ENCODE measurements at places on chromosomes 5 and 9.

GRCh38 chr9:82196622-82197441 lies 208.3 kb downstream of the SPATA31D1 start:
- no peak for DNase-seq

DNA sequence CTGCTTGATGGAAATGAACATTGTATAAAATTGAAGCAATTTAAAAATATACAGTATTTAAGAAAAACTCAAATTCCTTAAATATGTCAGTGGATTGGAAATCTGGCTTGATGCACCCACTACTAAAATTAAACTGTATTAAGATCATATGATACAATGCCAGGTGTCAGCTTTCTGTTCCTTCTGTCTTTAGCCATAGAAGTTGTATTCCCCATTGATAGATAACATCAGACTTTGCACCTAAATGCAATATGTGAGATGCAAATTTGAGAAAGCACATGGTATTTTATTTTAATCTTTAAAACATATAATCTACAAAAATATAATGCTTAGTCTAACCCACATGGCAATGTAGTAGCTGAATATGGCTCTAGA lies 697.4 kb upstream of the WWC1 start:
- DNase-seq, result no peak

DNA sequence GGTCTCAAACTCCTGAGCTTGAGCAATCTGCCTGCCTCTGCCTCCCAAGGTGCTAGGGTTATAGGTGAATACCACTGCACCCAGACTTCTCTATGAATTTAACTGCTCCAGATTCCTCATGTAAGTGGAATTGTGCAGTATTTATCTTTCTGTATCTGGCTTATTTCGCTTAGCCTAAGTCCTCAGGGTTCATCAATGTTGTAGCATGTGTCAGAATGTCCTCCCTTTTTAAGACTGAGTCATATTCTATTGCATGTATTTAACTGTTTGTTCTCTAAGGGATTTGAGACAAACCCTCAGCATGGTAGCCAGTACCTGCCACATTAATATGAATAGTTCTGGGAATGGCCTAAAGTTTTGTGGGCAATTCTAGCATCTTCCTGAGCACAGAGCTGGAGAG lies 53.9 kb upstream of the TUT7 start:
- DNase-seq, result peak; percentile 32

GRCh38 chr5:76692651-76693050 lies 23.3 kb upstream of the F2R start:
- DNase-seq, result no peak

DNA sequence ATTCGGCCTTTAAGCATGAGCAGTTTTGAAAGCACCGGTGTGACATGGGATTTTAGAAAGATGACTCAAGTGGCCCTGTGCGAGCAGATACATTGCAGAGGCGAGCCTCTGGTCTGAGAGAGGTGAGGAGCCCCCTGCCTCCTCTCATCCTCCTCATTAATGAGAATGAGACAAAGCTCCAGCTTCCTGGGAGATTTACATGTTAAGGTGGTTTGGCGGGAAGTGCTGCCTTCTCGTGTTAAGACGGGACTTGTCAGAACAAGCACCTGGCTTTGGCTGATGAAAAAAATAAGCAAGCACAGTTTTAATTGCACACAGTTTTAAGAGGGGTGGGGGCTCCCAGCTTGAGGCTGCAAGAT lies 68.1 kb downstream of the ACTL7B start:
- no peak for DNase-seq

DNA sequence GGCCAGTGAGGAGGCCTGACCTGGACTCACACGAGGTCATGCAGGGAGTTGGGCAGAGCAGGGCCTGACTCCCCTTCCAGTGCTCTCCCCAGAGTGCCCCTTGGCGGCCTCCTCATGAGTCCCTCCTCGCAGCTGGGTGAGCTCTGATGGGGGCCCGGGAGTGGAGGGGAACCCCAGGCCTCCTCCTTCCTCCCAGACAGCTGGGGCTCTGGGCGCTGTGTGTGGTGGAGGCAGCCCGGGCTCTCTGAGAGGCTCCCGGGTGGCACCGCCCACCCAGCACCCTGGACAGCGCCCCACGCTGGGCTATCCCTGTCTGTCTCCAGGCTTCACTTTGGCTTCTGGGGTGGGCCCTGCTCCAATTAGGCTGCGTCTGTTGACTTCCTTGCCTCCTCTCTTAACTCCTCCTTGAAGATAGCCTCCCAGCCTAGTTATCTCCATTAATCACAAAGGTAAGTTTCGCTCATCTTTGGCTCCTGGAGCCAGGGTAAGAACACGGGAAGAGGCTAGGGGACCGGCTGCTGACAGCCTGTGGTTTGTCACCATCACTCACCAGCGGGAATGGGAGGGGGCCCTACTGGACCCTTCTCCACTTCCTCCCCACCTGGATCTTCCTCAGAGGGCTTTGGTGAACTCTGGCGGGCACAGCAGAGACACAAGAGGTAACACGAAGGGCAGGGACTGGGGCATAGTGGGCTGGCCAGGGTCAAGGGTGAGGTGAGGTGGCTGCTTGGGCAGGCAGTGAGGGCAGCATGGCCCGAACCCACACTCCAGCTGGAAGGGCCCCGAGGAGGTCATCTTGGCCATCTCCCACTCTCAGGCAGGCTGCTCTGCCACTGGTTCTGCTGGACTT lies 13.1 kb downstream of the PSD2 start:
- DNase-seq, result peak; percentile 48

DNA sequence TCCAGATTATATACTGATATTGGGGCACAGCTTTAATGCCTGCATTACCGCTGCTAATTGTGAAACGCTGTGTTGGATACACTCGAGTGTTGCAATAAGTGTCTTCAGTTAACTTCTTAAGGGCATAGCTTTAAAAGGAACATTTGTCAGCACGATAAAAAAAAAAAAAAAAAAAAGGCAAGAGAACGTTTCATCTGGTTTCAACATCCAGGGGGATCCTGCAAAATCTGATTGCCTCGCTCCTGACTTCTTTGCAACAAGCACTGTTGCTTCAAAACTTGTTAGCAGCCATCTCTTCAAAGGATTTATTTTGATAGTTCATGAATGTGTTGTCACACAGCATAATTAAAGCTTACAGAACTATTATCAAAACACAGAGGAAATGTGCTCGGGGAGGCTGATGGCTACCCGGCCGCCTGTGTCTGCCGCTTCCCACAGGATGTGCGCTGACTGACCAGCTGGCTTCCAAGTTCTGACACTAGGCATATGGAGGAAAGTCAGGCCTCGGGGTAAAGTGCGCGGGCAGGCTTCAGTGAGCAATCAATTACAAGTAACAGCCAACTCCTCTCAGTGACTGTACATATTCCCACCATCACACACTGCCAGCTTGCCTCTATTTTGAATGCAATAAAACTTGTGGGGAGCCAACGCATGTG lies 77.7 kb downstream of the EBF1 start:
- peak; percentile 52 for DNase-seq

- peak; percentile 51 for DNase-seq
Measured at GRCh38 chr5:143338658-143339366, 64.7 kb downstream of the NR3C1 start.

DNA sequence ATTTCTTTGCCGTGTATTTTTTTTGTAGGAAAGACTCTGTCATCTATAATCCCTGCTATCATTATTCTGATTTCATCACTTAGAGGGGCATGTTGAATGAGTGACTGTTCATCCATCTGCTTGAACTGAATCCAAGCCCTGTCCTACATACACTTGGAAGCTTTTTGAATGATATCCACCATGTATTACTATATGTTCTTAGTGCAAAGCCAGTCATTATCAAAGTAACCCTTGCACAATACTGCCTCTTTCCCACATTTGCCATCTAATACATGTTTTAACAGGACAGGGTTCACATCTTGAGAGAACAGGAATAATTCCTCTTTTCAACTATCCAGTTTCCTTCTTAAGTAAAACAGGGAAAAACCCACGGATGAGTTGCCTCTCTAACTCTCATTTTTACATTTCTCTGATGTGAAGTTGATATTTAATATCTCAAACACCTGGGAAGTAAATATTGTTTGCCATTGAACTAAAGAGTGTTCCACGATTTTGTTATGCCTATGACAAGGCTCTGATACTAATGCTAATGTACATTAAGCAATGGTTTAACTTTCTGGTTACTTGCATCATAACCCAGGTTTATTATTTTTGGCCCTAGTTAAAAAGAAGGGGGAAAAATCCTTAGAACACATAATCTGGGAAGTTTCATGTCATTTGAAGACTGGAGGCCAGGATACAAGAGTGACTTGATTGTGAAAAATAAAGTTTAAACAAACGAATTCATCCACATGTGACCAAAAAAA lies 103.7 kb upstream of the TARS1 start:
- peak; percentile 50 for DNase-seq

DNA sequence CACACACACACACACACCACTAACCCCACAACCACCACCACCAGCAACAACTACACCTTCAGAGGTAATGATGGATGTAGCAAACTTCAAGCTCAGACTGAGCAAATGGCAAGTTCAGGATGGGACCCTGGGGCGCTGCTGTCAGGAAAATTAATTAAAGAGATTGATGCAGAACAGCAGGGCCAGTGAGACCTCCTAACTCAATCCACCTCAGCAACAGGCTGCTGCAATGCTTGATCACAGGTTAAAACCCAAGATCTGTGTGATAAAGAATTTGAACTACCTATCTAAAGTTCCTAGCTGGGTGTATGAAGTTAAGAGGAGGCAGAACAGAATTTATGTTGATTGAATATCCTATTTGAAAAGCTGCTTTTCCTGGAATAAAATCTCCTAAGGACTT lies 140.3 kb upstream of the FER start:
- no peak for DNase-seq

DNA sequence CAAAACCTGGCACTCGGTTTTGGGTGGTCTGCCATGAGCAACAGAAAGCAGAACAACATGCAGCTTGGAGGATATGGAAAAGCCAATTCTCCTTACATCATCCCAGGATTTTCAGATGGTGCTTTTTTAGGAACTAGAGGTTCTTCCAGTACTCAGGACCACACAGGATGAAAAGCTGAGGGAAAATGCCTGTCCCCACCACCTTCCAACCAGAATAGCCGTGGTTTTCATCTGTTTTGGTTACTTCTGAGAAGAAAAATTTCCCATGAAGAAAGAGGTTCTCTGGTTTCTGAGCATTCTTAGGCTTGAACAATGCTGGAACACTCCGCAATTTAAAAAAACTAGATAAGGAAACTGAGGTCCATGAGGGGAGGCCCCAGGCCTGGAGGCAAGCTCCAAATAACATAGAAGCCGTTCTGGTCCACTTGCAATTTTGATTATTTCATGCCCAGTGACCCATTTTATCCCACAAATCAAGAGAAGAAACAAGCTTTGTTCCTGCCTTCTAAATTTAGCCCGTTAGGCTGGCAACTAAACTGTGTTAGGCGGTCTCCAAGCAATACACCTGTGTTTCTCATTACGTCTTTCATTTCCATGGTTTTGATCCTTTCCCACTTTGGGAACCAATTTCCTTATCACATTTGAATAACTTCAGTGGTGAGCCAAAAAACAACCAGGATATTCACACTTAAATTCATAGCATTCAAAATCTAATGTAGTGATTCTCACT lies 79.2 kb upstream of the SPIN1 start:
- no peak for DNase-seq

DNA sequence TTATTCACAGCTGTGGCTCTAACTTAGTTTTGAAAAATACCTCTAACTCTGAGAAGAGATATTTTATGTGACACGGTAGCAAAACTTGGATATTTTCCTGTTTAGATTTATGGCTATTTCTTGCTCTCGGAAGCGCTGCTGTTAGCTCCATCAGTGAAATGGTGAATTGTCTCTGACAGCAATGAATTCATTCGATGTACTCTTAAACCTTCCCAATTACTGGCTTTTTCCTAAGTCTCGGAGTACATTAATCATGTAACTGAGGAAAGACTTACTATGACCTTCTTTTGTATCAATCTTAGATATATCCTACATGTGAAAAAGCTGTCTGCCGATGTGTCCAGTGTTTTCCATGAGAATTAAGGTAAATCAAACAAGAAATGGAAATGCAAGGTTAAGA lies 613.0 kb downstream of the KIF4B start:
- no peak for DNase-seq

GRCh38 chr5:85453026-85453349 lies 1068.3 kb upstream of the EDIL3 start:
- DNase-seq, result no peak

DNA sequence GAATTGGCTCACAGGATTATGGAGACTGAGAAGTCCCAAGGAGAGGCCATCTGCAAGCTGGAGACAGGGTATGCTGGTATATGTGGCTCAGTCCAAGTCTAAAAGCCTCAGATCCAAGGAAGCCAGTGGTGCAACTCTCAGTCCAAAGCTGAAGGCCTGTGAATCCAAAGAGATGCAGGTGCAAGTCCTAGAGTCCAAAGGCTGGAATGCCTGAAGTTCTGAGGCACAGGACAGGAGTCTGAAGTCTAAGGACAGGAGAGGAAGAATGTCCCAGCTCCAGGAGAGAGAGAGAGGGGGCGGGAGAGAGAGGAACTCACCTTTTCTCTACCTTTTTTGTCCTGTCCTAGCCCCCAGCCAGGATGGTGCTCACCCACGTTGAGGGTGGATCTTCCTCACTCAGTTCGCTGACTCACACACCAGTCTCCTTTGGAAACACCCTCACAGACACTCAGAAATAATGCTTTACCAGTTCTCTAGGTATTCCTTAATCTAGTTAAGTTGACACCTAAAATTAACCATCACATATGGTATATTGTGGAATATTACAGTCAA lies 49.6 kb downstream of the KCNN2 start:
- no peak for DNase-seq

GRCh38 chr5:88691230-88691582 lies 191.8 kb downstream of the MEF2C start:
- DNase-seq, result no peak

DNA sequence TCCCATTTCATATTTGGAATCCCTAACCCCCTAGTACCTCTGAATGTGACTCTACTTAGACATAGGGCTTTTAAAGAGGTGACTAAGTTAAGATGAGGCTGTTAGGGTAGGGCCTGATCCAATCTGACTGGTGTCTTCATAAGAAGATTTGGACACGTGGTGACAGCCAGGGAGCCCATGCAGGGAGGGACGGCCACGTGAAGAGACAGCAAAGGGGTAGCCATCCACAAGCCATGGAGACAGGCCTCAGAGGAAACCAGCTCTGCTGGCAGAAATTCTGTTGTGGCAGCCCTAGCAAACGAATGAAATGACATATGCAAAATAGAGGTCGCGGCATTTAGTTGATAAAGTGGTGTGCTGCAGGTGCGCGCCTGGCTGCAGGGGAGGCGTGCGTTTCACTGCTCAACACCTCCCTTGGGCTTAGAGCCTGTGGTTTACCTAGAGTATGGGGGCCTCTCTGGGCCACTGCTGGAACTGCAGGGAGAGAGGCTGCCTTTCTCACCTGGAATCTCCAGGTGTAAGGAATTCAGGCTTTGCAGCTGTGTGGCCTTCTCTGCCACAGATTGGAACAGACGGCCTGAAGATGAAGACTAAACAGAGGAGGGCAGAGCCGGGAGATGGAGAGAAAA lies 7.1 kb upstream of the AFAP1L1 start:
- DNase-seq, result no peak

DNA sequence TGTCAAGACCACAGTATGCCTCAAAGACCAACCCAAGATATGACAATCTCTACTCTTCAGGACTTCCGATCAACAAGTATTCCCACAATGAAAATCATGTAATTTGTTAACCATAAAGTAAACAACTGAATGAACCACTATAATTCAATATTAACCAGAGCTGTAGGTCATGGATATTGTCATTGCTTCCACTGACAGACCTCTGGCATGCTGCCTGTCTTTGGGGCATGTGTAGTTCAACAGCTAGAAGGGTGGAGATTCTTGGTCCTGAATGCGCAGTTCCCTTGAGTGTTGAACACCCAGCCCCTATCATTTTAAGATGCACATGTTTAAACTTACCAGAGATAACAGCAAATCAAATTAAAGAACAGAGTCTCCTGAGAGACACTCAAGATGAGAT lies 283.0 kb downstream of the CEMIP2 start:
- DNase-seq, result no peak

GRCh38 chr9:92180002-92180400 lies 64.8 kb upstream of the SPTLC1 start:
- no peak for DNase-seq
